ENCODE measurements at places on chromosomes 3 and 15. TPM values are rescaled to one million over a fixed set of nuclear protein-coding genes. Genes with fewer than 3 reads are reported as not detected.

Gene PLXND1
- polyA plus RNA-seq: 0.38 TPM

Gene PDZRN3
- polyA plus RNA-seq: not detected

Gene RHCG
- not detected for polyA plus RNA-seq

Gene GRK7
- polyA plus RNA-seq: not detected

- no peak for DNase-seq
- no peaks in the 10 kb centered on the region for H3K4me1 ChIP-seq
- no peak overlapping the region for H3K4me3 ChIP-seq
- no peaks in the 10 kb centered on the region for H3K27me3 ChIP-seq
Measured at GRCh38 chr3:172089250-172089649, 49.9 kb downstream of the FNDC3B start.

- no peak overlapping the region for H3K27ac ChIP-seq
- no peak overlapping the region for H3K4me3 ChIP-seq
- H3K27me3 ChIP-seq: no peaks in the 10 kb centered on the region
- DNase-seq: no peak
- no peaks in the 10 kb centered on the region for H3K36me3 ChIP-seq
Measured at GRCh38 chr3:135922903-135923250, 42.7 kb upstream of the PPP2R3A start.

DNA sequence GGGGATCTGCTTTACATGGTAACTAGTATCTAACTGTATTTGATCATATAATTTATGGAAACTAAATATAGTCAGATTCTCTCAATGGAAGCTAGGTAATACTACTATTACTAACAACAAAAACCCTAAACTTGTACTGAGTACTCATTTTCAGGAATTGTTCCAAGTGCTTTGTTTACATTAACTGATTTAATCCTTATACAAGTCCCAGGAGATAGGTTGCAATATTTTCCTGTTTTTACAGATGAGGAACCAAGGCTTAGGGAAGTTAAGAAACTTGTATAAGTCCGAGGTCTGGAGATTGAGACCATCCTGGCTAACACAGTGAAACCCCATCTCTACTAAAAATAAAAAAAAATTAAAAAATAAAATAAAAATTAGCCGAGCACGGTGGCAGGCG lies 7.5 kb upstream of the MTHFS start:
- no peak overlapping the region for H3K27ac ChIP-seq
- no peak overlapping the region for H3K4me3 ChIP-seq
- no peak for DNase-seq
- no peaks in the 10 kb centered on the region for H3K27me3 ChIP-seq

DNA sequence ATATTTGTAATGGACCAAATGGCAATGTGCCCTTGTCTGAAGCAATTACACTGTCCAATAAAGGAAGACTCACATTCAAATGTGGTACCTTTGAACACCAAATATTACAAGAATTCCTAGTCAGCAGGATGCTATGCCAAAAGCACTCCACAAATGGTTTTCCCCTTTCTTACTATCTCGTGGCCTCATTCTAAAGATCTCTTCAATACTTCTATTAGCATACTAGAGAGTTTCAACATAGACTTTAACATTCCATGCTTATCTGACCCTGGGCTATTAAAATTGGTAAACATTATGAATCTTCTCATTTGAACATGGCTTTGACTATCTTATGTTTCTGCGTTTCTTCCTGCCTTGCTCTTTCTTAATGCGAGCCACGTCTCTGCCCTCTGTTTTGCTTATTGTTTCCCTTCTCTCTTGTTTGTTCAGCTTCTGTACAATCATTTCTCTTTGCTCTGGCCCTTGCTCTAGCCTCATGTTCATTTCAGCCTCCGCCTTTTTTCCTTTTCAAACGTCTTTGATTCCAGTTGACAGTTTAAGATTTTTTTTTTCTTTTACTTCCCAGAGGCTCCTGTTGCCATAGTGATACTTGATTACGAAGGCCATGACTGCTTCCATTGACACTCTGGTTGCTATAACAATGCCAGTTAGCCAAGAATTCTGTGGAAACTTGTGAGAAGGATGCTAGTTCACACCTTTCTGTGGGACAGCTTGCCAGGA lies 49.5 kb upstream of the SLC9A9 start:
- no peaks in the 10 kb centered on the region for H3K4me1 ChIP-seq
- no peak overlapping the region for H3K4me3 ChIP-seq
- no peak overlapping the region for H3K27ac ChIP-seq
- DNase-seq: no peak
- H3K36me3 ChIP-seq: no peaks in the 10 kb centered on the region

DNA sequence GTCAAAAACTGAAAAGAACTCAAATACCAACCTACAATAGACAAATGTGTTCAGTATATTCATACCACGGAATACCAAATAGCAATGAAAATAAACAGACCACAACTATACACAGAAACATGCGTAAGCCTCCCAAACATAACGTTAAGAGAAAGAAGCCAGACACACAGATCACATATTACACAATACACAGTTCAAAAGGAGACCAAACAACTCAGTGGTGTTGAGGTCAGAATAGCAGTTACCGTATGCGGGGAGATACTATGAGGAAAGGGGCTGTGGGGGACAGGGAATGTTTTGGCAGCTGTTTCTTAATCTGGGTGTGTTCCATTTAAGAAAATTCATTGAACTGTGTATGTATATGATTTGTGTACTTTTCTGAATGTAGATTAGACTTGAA lies 6.6 kb downstream of the OSBPL10 start:
- no peak overlapping the region for H3K4me3 ChIP-seq
- H3K4me1 ChIP-seq: no peaks in the 10 kb centered on the region
- no peak overlapping the region for H3K27ac ChIP-seq
- no peak for DNase-seq
- H3K36me3 ChIP-seq: no peaks in the 10 kb centered on the region

DNA sequence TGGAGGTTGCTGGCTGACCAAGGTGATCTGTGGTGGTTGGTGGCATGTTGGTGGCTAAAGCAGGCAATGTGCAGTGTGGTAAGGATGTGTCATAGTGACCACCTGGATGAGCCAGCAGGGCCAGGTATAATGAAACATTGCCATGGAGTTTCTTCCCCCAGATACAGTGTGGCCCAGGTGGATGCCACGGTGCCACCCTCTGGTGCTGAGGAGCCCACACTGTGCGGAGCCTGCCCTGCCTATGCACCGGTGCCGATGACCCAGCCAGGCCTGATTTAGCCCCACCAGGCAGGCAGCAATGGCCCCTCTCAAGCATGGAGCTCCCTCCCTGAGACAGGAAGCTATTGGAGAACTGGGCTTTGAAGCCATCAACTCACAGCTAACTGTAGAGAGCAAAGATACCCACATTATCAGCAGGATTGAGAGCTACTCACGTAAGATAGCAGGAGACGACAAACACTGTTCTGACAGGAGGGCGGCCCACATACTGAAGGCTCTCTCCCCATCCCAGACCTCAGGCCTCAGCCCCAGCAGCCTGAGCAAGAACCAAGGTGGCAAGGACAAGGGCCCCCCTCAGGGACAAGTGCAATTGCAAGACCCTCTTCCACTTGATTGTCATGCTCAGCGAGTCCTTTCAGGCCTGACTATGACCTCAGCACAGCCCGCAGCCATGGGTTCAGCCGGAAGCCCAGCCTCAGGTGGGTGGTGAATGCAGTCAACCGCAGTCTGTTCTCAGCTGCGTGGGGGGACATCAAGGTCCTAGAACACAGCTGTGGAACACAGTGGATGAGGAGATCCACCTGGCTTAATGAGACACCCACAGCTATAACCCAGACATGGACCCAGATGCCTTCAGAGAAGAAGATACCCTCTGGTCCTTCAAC lies 82.8 kb upstream of the CDV3 start:
- peak overlapping the region; percentile 64 for H3K27ac ChIP-seq
- DNase-seq: peak; percentile 56
- no peaks in the 10 kb centered on the region for H3K36me3 ChIP-seq
- peak overlapping the region; percentile 11 for H3K4me3 ChIP-seq

Measured in naive thymus-derived CD4-positive, alpha-beta T cell (primary cell).